CD4-positive, alpha-beta T cell treated with Interleukin-10 for 1 hour (primary cell): ENCODE measurements at places on chromosomes 5 and 9.

GRCh38 chr9:79346350-79347020 is 225.3 kb upstream of the TLE4 start:
- DNase-seq = no peak

DNA sequence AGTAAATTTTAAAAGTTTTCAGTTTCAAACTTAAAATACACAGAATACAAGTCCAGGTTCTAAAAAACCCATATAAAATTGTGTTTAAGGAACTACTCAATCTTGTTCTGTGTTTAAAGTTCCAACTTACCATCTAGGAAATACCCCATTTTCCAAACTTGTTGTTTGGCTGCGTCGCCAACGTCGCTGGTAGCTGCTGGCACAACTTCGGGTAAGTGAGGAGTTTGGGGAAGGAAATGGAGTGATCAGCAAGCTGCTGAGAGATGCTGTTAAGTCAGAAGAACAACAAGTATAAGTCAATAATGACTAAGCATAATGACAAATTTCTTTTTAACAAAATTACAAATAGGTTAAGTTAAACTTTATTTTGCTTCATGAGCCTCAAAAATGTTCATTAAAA is 71.3 kb upstream of the RAPGEF6 start:
- no peak for DNase-seq

- DNase-seq = no peak
These were observed 5.8 kb downstream of the TLX3 start for GRCh38 chr5:171314728-171315385.

DNA sequence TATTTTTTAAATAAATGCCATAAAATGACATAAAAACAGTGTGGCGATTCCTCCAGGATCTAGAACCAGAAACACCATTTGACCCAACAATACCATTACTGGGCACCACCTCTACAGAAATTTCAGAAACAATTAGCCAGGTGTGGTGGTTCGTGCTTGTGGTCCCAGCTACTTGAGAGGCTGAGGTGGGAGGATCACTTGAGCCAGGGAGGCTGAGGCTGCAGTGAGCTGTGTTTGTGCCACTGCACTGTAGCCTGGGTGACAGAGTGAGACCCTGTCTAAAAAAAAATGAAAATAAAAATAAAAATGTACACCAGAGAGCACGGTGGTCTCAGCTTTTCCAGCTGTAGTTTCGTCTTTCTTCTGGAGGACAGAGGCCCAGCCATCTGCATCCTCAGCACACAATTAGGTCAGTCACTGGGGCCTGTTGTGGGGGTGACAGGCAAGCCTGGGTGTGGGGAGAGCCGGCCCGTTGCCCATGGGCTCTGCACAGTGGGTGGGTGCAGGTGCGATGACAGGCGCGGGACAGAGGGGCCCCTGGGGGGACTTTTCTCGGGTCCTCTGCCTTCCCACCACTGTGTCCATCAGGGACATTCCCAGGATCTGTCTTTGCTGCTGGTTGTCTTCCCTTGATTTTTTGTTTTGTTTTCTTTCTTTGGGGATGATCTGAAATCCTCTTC is 9.8 kb downstream of the COL5A1 start:
- DNase-seq = no peak

DNA sequence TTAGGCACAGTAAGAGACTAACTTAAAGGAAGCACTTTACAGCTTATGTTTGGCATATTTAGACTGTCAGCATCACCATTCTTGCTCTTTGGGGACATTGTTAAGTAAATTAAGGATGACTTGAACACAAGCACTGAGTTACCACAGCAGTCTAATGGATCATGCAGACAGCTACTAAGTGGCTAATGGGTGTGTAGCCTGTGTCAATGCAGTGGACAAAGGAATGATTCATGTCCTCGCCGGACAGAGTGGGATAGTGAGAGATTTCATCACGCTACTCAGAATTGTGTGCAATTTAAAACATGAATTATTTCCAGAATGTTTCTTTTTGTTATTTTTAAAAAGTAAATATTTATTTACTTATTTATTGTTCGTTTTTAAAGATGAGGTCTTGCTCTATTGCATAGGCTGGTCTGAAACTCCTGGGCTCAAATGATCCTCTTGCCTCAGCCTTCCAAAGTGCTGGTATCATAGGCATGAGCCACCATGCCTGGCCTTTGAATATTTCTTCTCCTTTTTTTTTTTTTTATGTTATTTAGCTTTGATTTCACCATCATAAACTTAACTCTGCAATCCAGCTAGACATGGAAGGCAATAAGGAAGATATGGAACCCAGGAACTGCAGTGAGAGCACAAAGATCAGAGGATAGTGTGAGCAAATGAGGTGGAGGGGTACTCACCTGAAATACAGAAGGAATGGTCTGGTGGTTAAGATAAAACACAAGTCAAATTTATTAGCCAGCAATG is 53.0 kb upstream of the KLF4 start:
- DNase-seq = no peak

DNA sequence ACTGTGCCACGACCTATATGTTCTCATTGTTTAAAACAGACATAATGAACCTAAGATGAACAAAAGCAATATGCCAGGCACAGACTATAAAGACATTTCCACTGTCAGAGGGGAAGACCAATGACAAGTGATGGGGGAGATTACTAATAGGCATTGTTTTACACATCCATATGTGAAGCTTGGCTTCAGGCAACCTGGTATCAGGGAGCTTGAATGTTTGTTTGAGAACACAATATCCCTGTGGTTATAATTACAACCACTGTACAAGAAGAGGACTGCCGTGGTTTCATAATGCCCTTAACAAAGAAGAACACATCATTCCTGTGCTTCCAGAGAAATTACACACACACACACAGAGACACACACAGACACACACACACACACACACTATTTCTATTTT is 385.7 kb downstream of the BNC2 start:
- DNase-seq = no peak

DNA sequence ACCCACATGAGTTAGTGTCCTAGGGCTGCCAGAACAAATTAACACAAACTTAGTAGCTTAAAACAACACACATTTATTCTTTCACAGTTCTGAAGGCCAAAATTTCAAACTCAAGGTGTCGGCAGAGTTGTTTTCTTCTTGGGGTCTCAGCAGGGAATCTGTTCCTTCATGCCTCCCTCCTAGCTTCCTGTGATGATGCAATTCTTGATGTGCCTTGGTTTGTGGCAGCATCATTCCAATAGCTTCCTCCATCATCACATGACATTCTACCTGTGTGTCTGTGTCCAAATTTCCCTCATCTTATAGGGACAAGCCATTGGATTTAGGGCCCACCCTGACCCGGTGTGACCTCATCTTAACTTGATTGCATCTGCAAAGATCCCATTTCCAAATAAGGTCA is 12.2 kb upstream of the SLC25A48 start:
- DNase-seq = no peak

GRCh38 chr9:93093877-93094657 is 1.9 kb upstream of the CARD19 start:
- DNase-seq = no peak

GRCh38 chr5:93273176-93273575 is 307.8 kb downstream of the NR2F1-AS1 start:
- DNase-seq = no peak

GRCh38 chr5:181260720-181261319 is at the start of gene TRIM52:
Gene TRIM52 (minus strand): TSS chr5:181261143. CDS start chr5:181260813, 330 bp downstream.
- peak; percentile 93 for DNase-seq
